ENCODE measurements at places on chromosomes 6 and 20.
A peak's percentile ranks its signal among the peaks of the same experiment; 100 is the strongest.

DNA sequence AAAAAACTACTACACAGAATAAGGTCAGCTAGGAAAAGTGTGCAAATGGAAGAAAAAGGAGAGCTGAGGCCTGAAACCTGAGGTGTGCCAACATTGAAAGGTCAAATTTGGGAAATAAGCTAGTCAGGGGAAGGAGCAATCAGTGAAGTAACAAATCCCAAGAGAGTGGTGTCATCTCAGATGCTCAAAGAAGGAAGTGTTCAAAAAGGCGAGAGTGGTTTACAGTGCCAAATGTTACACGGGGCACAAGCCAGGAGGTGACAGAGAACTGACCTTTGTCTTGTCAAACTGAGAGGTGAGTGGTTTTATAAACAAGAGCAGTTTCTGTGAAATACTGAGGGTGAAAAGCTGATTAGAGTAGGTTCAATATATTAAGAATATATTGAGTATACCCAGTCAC, 83.0 kb upstream of the TCF21 start:
- no peak for DNase-seq

DNA sequence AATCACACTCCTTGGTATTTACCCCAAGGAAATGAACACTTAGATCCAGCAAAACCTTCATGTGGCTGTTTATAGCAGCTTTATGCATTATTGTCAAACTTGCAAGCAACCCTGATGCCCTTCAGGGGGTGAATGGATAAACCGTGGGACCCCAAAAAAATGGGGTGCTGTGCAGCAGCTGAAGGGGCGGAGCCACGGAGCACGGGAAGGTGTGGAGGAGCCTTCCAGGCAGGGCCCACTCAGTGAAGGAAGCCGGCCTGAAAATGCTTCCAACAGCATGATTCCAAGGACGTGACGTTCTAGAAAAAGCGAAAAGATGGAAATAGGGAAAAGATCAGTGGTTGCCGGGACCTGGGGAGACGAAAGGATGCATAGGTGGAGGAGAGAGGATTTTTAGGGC, 25.6 kb upstream of the FRMD1 start:
- DNase-seq = no peak

- no peak for DNase-seq
Observed at GRCh38 chr20:1292620-1293019, 26.5 kb downstream of the SNPH start.

GRCh38 chr20:32484958-32485769, 100.0 kb downstream of the NOL4L start:
- DNase-seq = peak; percentile 90

DNA sequence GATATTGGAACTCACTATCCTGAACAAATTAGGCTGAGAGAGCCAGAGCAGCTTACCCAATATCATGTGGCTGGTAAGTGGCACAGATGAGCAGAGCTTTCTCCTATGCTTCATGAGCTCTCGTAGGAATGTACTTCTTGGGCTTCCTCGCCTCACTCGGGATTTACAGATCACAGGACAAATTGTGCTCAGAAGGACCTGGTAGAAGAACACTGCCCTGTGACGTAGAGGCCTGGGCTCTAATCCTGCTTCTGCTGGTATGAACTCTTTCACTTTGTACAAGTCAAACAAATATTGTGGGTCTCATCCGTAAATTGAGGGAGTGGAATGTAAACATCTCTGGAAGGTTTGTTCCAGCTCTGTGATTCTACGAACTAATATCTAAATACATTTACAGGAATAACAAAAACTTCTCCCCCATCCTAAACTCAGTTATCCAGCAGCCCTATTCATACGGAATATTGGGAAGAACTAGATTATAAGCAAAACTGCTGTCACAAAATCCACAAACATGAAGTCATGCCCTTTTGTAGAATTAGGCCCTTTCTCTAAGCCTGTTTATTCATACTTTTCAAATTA, 187.6 kb downstream of the CLIC5 start:
- no peak for DNase-seq

All from CD4-positive, alpha-beta T cell treated with Interleukin-4 for 1 hour (primary cell).